Sigmoid colon (tissue), 7 donors: ENCODE measurements at places on chromosomes 5 and 9.

DNA sequence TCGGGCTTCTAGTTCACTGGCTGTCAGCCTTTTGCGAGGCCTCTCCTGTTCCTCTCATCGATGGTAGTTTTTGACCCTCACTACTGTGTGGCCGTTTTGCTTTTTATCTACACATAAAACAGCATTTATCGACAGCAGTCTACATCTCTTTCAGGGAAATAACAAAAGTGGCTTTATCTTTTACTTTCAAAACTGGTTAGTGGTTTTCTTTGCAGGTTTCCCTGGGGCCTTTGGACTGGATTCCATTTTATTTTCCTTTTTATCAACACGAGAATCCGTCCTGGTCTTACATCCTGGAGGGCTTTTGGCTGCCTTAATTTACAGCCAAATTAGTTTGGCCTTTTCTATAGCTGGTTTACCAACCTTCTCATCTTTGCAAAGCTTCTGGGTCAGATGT lies 793 bp upstream of the PKD2L2 start:
- no peak for DNase-seq

GRCh38 chr9:75148561-75148960 lies 60.2 kb downstream of the OSTF1 start:
- DNase-seq = no peak

DNA sequence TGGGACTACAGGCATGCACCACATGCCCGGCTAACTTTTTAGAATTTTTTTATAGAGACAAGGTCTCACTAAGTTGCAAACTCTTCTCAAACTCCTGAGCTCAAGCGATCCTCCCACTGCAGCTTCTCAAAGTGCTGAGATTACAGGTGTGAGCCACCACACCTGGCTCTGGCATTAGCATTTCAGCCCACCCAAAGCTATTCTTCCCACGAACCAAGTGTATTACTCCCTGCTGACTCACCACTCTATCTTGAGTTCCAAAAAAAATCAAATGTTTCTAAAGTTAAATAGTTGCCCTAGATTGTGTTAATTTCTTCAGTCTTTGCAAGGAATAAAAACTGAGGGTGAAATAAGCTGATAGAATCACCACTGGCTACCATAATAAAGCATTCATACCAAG lies 205.5 kb downstream of the ARRDC3 start:
- no peak for DNase-seq

- no peak for DNase-seq
These were observed 3.7 kb downstream of the CD180 start for GRCh38 chr5:67192719-67193438.

GRCh38 chr5:84397385-84397784 lies 12.7 kb upstream of the EDIL3 start:
- no peak for DNase-seq

DNA sequence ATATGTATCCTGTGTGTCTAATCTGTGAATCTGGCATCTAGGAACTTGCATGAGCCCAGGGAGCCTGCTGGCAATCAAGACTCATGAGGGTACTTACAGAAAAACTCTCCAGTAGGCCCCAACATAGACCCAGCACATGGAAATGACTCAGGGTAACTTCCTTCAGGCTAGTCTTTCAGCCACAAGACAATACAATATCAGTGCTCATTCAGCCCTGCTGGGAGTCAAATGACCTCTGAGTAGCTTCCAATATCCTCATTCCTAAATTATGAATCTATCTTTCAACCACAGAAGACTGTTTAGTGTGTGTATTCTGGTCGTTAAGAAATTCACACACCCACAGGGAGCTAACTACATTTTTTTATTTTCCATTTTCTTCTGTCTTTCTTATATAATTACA lies 1273.0 kb downstream of the EFNA5 start:
- no peak for DNase-seq

DNA sequence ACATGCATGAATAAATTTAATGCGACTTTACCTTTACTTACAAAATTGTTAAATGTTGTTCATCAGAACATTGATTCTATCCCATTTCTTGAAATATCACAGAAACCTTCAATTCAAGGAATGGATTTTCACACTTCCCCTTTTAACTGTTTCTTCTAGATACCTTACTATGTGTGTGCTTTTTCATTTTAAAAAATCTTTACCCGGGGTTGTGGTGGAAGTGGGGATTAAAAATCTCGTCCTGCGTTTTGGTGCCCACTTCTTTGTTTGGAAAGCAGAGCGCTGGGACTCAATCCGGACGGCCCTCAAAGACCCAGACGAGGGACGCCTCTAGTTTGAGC lies 5.8 kb upstream of the MEF2C start:
- no peak for DNase-seq

DNA sequence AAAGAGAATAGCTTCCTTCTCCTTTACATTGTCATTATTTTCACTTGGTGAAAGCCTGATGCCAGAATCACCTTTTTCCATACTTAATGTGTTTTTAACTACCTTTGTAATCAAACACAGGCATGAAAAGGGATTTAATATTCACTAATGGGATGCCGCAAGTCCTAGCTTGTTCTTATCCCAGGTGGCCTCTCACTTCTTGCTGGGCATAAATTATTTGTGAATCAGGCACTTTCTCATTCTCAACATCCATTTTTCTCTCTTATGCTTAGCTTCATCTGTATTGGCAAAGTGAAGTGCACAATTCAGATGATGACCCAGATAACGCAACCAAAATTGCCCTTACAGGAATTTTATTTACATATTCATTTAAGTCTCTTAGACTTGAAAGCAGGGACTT lies 10.9 kb downstream of the ACTL7B start:
- no peak for DNase-seq
